ENCODE measurements at places on chromosomes 4 and X.

DNA sequence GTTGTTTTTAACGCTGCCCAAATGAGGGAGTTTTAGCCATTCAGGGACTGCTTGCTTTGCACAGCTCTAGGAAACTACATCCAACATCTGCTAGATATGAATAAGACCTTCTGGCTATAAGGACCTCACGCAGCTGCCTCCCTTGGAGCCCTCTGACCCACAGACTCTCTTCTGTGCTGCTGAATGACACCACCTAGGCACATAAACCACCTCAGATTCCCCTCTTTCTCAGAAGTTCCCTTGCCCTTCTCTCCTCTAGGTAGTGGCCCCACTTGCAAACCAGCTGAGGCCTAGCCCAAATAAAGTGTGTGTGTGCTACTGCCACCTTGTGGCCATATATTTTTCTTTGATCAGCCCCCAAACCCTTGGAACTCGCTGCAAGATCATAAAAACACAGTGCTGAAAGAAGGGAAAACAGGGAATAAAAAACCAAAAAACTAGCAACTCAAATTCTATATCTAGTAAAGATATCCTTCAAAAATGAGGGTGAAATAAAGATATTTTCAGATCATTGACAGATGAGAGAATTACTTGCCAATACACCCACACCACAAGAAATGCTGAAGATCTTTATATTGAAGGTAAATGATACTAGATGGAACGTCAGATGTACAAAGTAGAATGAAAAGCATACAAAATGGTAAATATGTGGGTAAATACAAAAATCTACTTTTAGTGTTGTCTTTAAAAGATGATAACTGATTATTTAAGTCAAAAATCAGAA, 265.9 kb downstream of the ADAMTS3 start:
- no peak for DNase-seq

- no peak for DNase-seq
Measured at GRCh38 chr4:73127839-73128453, 58.4 kb upstream of the COX18 start.

- no peak for DNase-seq
Measured at GRCh38 chr4:38611676-38612075, 52.3 kb upstream of the KLF3 start.

- DNase-seq: peak; percentile 13
Measured at GRCh38 chrX:71909956-71910355, 689 bp upstream of the NHSL2 start.

DNA sequence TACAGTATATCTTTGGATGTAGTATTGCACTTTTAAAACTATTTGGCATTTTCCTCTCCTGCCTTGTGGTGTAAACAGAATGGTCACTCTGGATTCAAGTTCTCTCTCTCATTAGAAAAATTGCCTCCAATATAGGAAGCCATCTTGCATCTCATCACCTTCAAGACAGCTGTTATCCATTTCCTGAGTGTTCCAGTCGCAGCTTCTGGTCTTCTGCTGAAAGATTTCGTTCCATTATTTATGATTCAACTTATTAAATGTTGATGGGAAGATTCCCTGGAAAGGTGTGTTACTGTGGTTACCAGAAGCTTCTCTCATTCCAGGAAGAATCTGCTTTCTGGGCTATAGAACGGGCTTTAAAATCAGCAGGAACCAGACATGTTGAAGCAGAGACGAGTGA, 568.3 kb upstream of the SLIT2 start:
- no peak for DNase-seq

DNA sequence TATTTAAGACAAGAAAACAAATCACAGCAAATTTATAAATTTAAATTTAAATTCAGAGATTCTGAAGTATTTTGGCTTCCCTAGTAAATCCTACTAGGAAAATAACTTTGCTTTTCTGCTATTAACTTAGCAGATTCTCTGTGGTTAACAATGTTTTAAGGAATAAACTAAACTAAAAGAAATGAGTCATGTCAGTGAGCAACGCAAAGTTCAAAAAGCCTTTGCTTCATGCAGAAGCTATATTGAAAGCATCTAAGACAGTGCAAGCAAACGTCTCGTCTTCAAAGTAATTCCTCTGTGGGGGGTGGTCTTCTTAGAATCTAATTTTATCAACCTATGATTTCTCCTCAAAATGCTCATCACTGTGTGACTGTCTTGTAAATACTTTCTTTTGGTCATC, 30.1 kb downstream of the GABRB1 start:
- no peak for DNase-seq

DNA sequence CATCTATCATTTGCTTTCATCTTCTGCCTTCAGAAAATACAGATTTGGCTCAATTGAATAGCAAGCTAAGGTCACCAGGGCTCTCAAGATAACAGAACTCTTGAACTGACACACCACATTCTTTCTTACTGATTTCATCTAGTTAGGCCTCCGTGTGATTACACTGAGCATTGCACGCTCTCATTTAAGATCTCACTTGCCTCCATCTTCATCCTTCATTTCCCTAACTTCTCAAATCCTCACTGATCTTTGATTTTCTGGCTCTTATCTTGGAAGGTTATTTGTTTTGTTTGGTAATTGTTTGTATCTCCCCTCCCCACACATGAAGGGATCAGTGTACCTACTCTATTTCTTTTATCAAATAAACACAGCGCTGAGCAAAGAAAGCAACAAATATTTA, 47.7 kb downstream of the MANBA start:
- DNase-seq: no peak

GRCh38 chrX:153592966-153593688, 5.8 kb downstream of the CCNQ start:
- no peak for DNase-seq

GRCh38 chrX:21955403-21956189, 15.1 kb downstream of the SMS start:
- no peak for DNase-seq

DNA sequence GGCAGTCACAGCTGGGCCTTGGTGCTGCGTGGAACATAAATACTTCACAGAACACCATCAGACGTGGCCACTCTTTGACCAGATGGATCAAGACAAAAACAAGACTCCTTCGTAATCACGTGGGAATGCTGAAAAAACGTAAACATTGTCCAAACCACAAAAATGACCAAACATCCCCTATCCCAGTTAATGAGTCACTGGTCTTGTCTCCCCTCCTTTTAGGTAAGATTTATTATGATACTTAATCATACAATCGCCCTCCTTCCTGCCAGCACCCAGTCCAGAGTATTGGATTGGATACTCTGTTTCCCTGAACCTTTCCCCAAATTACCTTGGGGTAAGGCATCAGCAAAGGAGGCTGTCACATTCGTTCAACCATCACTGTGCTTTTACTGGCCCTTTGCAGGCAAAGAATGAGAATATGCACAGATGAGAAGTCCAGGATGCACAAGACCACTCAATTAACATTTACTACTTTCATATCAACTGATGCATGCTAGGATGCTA, 601 bp upstream of the TCEANC start:
- DNase-seq: no peak

- DNase-seq: no peak
Measured at GRCh38 chr4:88802138-88802537, 104.5 kb upstream of the NAP1L5 start.

DNA sequence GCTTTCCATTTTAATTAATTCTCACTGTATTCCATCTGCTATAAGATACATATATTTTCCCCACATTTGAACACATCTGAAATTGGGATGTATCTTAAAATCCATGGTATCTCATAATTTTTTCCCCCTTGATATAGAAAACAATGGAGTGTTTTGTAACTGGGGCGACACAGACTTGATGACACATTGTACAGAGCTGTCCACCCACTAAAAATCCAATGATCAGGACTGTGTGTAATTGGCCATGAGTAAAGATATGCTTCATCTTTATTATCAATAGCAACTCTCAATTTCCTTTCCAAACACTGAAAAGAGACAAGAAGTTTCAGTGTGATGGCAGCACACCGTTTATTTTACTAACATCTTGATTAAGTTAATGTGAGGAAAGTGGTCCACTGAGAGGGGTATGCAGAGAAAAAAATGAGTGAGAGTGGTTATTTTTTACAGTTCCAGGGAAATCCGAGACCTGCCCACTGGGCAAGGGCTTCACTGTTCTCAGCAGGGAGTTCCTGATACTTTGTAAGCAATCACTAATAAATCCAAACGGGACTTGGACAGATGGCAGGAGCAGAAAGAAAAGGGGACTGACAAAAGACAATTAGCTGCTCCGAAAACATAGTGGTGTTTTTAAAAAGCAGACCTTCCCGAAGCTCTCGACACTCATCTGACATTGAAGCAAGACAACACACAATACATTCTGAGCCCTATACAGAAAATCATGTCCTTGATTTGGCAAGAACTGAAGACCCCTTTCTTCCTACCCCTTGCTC, 149.4 kb downstream of the TSPAN5 start:
- no peak for DNase-seq

Measured in cerebellar nuclear complex (tissue), 1 donor.